Endodermal cell (in vitro differentiated cells): ENCODE measurements at places on chromosomes 4 and X. TPM values are rescaled to one million over a fixed set of nuclear protein-coding genes. Genes with fewer than 3 reads are reported as not detected.

The TMEM255A gene
- total RNA-seq = 0.22 to 2.8 TPM (median 0.44 TPM) in 3 replicates

The CENPVL2 gene
- total RNA-seq = 0.63 and 0.64 TPM in 2 replicates

- DNase-seq = no peak
These were observed 28.4 kb upstream of the TSPAN5 start for GRCh38 chr4:98686847-98687246.

DNA sequence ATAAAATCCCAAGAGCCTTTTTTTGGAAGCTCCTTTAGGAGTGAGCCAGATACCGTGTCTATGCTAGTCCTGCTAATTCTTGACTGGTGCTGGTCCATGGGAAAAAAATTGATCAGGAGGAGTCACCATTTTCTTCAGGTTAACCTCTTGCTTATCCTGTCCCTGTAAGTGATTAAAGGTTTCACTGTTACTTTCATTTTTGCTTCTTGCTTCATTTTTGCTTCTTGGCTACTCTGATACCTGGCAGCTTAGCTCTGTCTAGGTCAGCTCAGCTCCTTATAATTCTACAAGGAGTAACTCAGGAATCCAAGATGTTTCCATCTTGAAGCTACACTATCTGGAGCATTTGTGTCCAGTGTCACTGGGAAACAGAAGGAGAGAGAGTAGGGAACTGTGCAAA, 45.7 kb downstream of the AFM start:
- DNase-seq = no peak

DNA sequence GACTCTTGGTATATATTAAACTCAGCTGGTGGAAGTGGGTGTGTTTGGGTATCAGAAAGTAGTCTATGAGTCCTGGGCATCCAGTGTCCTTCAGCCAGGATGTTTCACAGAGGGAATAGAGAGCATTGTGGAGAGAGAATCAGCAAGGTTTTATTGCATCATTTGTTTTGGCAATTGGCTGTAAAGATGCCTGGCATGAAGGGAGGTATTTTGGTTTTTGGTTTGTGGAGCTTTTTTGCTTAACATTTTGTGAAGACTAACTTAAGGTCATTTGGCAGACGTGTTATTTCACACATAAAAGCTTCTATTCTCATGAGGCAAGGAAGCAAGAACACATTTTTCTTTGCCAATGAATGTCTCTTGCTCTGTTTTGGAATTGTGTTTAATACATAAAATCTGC, 71.1 kb downstream of the DCLK2 start:
- no peak for DNase-seq

DNA sequence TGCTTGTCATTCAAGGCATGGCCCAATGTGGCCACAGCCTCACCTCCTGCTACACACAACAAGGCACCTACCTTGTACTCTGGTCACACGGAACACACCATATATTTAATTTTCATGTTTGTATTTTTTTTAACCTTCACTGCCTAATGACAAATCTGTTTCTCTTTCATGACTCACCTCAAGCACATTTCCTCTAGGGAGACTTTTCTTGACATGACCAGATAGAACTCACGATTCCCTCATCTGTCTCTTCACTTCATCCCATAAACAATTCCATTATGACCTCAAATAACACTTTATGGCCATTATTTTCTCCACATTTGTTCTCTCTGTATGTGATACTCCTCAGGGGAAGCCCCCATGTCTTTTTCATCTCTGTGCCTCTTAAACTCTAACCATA, 11.1 kb downstream of the DRP2 start:
- DNase-seq = no peak

GRCh38 chr4:132056496-132056895, 1092.6 kb upstream of the PCDH10 start:
- DNase-seq = no peak

DNA sequence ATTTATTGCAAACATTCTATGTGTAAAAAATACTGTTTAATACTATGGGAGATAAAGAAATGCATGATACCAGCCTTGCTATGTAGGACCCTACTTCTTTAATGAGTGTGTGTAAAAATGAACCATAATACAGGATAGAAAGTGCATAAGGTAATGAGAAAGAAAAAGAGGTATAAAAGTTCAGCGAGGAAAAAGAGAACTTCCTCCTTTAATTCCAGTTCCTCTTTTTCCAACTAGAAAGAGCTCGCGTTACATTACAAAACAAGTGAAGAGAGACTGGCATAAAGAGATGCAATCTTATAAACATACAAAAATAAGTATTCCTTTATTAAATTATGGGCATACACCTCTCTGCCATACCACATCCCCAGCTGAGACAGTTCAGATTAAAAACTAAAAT, 77.4 kb downstream of the ANKRD17 start:
- no peak for DNase-seq

DNA sequence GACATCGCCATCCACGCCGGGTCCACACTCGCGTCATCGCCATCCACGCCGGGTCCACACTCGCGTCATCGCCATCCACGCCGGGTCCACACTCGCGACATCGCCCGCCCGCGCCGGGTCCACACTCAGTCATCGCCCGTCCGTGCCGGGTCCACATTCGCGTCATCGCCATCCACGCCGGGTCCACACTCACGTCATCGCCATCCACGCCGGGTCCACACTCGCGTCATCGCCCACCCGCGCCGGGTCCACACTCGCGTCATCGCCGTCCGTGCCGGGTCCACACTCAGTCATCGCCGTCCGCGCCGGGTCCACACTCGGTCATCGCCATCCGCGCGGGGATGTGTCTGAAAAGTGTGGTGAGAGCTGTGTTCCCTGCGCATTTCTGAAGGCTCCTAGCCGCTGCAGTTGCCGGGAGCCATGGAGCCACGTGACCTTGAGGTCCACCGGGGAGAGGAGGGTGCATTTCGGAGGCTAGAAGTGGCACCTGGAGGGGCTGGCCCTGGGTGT, 17.3 kb downstream of the PCGF3 start:
- no peak for DNase-seq

GRCh38 chrX:7154041-7154597, 6.2 kb upstream of the PUDP start:
- no peak for DNase-seq

GRCh38 chrX:10875995-10876394, 235.1 kb upstream of the HCCS start:
- no peak for DNase-seq

The SCML2 gene
- total RNA-seq = 18.0 to 23.6 TPM (median 22.8 TPM) in 3 replicates

The STK32B gene
- 1.4 to 4.3 TPM (median 1.6 TPM) in 3 replicates for total RNA-seq

DNA sequence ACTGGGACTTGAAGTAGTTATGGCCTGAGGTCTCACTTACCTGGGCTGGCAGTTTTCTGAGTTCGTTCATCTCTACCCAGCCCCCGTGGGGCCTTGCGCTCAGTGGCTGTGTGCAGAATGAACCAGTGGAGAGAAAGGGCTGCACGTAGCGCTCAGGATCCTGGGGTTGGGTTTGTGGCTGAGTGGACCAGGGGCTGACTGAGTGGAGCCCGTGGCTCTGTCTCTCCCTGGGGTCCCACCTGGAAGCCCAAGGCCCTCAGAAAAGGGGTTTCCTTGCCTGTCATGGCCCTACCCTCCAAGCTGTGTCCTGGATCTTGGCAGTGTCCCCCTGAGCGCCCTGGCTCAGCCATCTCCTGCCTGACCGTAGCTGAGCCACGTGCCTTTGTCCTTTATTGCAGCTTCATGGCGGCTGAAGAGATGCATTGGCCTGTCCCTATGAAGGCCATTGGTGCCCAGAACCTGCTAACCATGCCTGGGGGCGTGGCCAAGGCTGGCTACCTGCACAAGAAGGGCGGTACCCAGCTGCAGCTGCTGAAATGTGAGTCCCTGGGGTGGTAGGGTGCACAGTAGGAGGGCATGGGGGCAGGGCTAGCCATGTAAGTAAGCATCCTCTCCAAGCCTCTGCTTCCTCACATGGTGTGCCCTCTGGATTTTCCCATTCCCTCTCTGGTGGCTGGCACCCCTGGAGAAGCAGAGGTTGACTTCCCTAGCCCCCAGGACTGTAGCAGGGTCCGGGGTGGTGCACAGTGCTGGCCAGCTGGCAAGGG, 23.2 kb upstream of the ADD1 start:
- peak; percentile 66 for DNase-seq

DNA sequence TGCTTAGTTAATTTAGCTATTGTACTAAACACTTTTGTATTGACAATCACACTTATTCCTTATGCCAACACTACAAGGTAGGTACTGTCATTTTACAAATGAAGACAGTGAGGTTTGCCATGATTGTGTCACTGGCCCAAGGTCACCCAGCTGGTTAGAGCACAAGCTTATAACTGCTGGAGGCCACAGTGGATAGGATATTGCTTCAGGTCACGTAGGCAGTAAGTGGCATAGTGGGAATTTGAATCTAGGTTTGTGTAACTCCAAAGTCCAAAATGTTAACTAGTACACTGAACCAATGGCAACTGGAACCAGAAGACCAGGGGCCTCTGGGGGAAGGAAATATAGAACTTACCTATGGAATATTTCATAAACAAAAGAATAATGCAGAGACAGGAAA, 21.1 kb upstream of the PITX2 start:
- no peak for DNase-seq

The GPC4 gene
- 281 to 417 TPM (median 293 TPM) in 3 replicates for total RNA-seq

DNA sequence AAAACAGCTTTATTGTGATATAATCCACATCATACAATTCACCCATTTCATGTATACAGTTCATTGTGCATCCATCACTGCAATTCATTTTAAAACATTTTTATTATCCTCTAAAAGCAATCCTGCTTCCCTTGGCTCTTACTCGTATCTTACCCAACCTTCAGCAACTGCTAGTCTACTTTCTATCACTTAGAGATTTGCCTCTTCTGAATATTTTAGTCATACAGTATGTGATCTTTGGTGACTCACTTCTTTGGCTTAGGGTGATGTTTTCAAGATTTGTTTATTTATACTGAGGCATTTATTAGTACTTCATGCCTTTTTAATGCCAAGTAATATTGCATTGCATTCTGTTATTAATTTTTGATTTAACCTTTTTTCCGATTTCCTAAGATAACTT, 15.0 kb upstream of the MSMO1 start:
- DNase-seq = no peak

The MTNR1A gene
- total RNA-seq = 0.59 to 0.75 TPM (median 0.62 TPM) in 3 replicates

DNA sequence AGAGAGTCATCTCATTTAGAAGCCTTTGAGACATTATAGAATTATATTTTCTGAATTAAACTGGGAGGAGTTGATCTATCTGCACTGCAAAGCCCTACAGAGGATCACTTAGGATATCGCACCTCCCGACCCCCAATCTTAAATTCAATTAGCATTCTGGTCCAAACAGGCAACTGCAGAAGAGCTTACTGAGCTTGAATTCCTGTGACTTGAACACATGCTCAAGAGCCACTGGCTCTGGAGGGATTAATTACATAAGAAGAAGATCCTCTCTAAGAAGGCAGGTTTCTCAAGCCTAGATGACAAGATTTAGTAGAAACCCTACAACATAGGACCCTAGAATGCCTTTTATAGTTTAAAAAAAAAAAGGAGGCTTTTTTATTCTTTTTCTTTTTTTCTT, 548.9 kb downstream of the ARAP2 start:
- DNase-seq = no peak

The SPANXC gene
- not detected in 3 replicates for total RNA-seq

DNA sequence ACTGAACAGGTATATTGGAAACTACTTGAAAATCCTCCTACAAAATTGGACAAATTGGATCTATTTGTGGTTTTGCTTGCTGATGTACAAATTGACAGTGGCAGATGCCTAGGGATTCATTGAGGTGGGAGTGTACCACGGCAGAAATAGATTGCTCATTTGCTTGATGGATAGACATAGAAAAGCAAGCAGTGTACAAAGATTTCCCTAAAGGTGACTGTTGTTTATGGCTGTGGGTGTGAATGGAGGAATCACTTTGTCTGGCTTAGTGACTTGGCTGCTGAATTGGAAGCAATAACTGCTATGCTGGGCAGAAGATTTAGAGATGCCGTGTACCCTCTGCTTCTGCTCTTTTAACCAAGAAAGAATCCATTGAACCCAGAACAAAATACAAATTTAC, 191.0 kb upstream of the GRID2 start:
- no peak for DNase-seq

GRCh38 chr4:53094040-53094439, 231.9 kb downstream of the RASL11B start:
- no peak for DNase-seq

DNA sequence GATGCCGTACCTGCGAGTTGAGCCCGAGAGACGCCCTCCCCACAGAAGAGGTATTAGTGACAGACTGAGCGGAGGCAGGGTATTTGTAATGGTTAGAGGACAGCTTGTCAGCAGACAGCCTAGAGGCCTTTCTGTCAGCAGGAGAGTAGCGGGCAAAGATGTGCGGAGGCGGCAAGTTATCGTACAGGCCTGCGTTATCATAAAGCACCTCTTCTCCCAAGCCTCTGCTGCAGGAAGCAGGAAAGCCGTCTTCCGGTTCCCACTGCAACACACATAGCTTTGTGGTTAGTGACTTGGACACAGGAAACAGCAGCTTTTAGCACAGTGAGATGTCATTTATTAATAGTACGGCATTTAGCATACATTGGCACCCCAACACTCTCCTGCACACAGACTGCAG, 158.3 kb downstream of the AFAP1 start:
- DNase-seq = no peak

GRCh38 chrX:27598312-27598711, 8.2 kb downstream of the DCAF8L2 start:
- DNase-seq = peak; percentile 51

DNA sequence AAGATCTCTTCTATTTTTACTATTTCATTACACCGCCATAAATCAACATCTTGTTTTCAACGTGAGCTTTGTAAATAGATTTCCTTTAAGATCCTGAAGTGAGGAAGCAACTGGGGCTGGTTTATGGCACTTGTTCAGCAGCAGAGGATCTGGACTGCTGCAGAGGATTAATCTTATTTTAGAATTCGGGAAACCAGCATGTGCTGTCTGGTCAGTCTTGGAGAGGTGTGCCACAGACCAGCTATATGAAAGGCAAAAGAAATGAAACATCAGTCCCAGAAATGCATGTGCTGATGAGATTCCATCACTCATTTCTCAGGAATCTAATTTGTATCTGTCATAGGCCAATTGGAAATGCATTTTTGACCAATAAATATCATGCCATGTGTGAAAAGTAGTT, 23.4 kb downstream of the PRDM8 start:
- no peak for DNase-seq

DNA sequence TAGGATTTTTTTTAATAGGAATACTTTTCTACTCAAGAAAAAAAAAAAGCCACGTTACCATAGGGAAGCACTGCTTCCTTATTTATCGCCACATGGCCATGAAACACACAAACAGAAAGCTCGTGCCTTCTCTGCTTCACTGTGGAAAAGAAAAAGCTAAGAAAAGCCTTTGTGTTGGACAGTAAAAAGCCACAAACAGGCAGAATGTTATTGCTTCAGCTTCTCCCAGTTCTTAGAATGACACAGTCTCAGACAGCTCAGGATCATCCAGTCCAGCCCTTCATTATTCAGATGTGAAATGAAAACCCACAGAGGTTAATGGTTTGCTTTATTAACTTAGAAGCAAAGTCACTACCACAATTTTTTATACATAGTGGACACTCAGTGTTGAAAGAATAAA, 181.6 kb upstream of the NOCT start:
- DNase-seq = no peak
